ENCODE measurements at places on chromosomes 2 and 18.

DNA sequence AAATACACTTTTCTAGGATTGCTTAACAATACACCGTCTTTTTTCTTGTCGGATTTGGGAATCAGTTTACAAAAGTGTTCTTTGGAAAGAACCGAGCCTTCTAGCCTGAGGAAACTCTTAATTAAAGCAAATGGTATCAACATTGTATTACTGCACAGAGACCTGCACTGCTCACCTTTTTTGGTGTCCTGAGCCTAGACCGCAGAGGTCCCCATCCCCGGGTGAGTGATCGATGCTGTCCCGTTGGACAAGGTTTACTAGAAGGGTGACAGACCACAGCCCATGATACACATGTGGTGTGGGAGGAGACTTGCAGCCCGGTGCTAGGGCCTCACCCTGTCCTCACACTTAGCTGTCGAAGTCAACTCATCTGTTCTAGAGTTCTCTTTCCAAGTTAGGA lies 55.3 kb downstream of the TSHZ1 start:
- DNase-seq: no peak

DNA sequence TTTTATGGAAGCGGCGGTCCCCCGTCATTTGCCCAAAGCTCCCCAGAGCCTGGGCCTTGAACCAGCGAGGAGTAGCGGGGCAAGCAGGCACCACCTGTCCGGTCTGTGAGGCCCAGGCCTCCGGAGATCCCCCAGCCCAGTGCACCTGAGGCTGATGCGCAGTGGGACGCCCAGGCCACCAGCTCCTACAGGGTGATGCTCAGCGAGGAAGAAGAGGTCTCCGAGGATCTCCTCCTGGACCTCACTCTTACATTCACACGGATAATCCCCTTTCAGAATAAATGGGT lies 220.2 kb downstream of the NDUFA10 start:
- no peak for DNase-seq

DNA sequence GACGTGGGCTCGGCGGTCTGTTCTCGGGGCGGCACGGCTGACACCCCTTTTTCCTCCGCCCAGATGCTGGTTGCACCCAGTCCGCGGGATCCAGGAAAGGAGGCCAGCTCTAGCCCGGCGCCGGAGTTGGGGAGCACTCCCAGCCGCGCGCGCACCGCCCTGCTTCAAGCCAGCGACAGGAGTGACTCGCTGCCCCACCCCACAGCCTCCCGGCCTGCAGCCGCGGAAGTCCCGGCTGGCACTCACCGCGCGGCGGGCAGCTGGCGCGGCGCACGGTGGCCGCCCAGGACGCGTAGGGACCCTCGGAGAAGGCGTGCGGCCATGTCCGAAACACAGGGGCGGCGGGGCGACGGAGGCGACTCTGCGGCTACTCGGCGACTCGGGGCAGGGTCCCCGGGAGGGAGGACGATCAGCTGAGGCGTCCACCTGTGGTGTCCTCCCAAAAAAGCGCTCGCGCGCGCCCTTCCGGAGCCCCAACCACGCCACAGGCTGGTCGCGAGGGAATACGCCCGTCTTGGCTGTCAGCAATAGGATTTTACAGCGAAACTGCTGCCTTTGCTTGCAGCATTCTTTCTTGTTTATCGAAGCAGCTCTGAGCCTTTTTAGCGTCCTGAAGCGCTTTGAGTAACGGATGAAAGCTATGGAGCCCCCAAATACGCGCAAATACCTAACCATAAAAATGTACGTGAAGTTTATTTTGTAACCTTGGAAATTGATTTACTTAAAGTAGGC lies at the start of gene ACADL:
Gene ACADL, minus strand, starts transcription at position 507 of the 732 bp plus-strand sequence. Its CDS starts 184 bp downstream, at position 323.
- DNase-seq: no peak

GRCh38 chr2:212990697-212991096 lies 160.7 kb downstream of the IKZF2 start:
- DNase-seq: no peak

DNA sequence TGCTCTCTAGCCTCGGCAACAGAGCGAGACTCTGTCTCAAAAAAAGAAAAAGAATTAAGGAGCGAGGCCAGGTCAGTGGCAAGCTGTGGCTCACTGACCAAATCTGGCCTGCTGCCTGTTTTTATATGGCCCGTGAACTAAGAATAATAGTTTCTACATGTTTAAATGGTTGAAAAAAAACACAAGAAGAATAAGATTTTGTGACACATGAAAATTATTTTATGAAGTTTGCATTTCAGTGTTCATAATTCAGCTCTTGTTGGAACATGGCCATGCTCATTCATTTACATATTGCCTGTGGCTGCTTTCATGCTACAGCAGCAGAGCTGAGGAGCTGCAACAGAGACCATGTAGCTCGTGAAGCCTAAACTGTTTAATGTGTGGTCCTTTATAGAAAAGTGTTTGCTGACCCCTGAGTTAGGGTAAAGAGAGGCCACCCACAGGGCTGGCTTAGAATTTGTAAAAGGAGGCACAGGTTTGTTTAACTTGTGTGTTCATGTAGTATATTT lies 59.5 kb downstream of the MFSD6 start:
- DNase-seq: peak; percentile 17

GRCh38 chr18:12768625-12769024 lies 65.8 kb downstream of the PSMG2 start:
- DNase-seq: no peak

- DNase-seq: no peak
These were observed 716.8 kb downstream of the EPHA4 start for GRCh38 chr2:220855296-220855695.

DNA sequence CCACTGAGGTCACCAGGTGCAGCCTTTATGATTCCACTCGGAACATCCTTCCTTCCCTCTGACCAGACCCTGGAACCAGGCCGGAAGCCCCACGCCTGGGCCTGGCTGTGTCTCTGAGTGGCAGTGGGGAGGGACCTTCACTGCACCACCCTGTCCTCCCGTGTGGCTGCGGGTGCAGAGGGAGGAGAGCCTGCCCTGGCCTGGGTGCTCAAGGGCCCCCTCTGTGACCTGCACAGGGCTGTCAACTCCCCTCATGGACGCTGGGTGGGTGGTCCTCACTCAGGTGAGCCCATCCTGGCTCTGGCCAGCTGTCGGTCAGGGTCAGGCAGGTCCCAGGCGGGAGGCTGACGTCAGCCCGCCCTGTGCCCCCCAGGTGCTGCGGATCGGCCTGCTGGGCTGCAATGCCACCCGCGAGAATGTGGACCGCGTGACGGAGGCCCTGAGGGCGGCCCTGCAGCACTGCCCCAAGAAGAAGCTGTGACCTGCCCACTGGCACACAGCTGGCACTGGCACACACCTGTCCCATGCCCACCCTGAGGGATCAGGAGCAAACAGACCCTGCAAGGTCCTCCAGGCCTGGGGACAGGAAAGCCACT lies 9.8 kb downstream of the AGXT start:
- DNase-seq: no peak

- no peak for DNase-seq
These were observed 30.1 kb upstream of the ITGA6 start for GRCh38 chr2:172397148-172397834.

- no peak for DNase-seq
These were observed 8.4 kb downstream of the ZNF24 start for GRCh38 chr18:35335866-35336265.

GRCh38 chr2:86522711-86523110 lies 40.5 kb downstream of the CHMP3 start:
- no peak for DNase-seq

GRCh38 chr2:199464606-199465352 lies 7.0 kb upstream of the SATB2 start:
- peak; percentile 14 for DNase-seq

DNA sequence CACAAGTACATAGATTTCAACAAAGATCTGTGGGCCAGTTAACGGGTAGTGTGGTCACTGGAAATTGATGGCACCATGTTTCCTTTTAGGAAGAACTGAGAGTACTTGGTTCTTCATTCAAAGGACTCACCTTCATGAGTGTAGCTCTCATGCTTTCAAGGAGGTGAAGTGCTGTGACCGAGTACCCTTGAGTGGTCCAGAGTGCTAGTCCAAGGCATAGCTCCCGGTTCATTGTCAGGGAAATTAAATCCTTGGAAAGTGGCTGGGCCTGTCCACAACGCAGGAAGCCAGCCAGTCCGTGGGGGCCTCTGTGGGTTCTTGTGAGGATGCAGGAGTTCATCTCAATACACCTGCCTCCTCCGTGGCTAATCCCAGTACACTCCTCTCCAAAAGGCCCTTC lies 295.1 kb downstream of the GALR1 start:
- no peak for DNase-seq

GRCh38 chr2:105502625-105503334 lies 103.9 kb upstream of the FHL2 start:
- DNase-seq: no peak

- DNase-seq: no peak
These were observed 137.2 kb downstream of the TRIM43 start for GRCh38 chr2:95728878-95729596.

DNA sequence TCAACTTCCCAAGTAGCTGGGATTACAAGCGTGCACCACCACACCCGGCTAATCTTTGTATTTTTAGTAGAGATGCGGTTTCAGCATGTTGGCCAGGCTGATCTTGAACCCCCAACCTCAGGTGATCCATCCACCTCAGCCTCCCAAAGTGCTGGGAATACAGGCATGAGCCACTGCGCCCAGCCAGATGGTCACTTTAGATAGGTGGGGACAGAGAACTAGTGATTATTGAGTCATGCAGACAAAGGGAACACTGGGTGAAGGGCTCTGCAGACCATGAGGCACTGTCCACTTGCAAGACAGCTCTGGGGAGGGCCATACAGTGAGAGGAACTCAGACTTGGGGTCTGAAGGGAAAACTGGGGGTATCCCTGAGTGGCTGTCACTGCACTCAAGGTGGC lies 58.4 kb upstream of the POMC start:
- no peak for DNase-seq

DNA sequence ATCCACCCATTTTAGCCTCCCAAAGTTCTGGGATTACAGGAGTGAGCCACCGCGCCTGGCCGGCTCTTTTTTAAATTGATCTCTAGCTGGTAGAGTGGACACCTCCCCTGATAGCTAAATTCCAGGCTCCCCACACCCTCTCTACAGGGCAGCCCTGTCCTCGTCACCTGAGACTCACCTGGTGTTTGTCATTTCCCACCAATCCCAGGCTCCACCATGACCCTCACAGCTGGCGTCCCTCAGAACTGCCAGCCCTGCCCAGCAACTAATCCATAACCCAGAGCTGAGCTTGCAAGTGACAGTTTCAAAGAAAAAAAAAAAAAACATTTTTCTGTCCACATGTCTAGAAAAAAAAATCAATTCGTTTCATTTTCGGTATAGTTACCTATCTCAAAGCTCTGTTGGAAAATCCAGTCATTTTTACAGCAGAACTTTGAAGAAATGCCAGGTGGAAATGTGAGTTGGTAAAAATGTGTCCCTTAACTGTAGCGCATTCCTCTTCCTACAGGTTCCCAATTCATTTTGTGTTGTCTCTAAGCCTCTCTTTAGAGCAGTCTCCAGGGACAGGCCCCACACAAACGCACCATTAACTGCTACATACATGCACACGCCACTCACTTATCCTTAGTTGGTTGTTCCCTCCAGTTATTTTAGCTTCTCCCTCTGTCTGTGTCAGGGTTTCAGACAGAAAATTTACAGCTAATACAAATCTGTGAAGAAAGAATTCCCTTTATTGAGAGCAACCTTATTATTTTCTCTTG lies 294.7 kb downstream of the FBXO15 start:
- no peak for DNase-seq

DNA sequence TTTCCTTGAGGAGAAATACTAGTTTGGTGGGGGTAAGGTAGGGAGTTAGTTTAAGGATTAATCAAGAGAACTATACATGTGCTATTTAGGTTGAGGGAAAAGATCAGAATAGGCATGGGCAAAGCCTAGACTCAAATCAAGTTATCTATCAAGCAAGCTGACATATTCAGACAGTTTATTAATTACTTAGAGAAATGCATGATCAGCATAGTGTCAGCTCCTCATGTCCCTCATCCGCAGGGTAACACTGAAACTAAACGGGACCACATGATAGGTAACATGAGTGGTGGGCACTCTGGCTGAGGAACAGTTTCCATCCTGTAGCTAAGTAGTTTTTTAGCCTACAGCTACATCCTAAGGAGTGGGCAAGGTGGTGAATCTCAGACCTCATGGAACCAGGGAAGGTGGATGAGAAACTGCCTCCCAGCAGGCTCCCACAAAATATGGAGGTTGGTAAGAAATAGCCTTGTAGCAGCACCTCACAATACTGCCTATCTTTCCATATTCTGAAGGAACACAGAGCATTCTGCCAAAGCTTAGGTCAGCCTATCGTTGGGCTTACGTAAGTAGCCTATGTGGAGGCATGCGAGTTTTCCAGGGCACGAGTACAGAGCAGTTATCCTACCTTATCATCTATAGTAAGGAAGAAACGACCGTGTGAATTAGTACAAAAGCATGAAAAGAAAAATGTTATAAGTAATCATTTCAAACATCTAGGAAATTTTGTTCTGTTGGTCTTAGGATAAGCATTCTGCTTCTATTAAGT lies 18.4 kb downstream of the ZC3H6 start:
- DNase-seq: no peak

- no peak for DNase-seq
These were observed 180.0 kb downstream of the NRXN1 start for GRCh38 chr2:50851886-50852285.

DNA sequence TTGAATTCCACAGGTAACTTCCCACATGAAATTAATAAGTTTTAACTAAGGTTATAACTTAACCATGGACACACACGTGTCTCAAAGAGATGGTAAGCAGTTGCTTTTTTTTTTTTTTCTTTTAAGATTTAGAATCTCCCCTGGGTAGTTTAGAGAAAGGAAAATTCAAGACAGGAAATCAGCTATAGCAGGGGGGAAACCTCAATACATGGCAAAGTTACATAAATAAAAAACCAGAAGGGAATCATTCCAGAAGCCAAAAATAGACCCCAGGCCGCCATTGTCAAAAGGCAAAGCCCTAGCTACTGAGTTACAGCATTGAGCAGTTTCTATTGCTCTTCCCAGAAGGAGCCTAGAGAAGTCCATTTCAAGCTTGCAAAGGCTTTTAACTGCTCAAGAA lies 91.5 kb upstream of the ZNF236 start:
- no peak for DNase-seq

DNA sequence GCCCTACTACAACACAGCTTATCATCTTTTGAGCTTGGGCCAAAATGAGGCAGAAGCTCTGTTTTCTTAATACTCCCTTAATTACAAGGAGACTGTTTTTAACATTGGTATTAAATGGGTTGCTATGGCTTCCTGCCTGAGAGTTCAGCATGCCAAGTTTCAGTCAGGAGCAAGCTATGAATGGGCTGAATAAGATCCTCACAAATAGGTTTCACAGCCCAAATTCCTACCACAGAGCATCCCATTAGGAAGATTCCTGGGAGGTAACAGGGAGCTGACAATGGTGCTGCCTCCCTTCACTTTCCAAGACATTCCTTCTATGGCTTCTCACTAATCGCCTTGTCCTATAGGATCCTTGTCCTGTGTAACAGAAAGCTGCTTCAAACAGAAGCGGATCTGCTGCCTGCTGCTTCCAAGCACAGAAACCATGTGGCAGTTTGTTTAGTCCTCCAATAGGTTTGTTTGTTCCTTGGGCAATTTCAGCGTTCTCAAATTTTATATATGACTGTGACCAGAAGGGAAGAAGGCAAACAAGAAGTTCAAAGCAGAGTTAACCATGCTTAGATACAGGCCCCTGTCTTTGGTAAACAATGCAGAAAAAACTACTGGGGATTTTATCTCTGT lies 70.9 kb downstream of the NCKAP5 start:
- no peak for DNase-seq
